ENCODE measurements at places on chromosomes 6 and 20.

GRCh38 chr20:13554076-13554475 is 84.7 kb downstream of the TASP1 start:
- no peak for DNase-seq

GRCh38 chr20:62624325-62624690 is 18.0 kb upstream of the SLCO4A1 start:
- DNase-seq: no peak

DNA sequence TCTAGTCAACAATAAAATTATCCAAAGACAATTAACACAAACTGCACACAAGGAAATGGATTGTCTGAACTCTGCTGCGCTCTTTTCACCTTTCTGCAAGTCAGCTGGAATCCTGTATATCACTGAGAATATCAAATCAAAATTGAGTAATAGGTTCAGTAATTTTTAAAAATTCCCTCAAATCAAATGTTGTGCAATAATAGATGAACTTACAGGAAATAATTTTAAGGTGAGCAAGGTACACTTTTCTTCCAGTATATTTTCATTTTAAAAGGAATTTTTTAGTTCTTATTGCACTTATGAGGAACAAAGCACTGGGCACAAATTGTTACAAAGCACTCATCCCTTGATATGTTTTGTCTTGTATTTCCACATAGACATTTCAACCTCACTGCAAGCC is 1.2 kb downstream of the SAYSD1 start:
- no peak for DNase-seq

- no peak for DNase-seq
Observed at GRCh38 chr6:44036699-44037101, 90.6 kb downstream of the MRPL14 start.
